ENCODE measurements at places on chromosomes 2 and 18.

GRCh38 chr2:9574331-9574730 is 18.7 kb upstream of the ADAM17 start:
- no peak for DNase-seq

DNA sequence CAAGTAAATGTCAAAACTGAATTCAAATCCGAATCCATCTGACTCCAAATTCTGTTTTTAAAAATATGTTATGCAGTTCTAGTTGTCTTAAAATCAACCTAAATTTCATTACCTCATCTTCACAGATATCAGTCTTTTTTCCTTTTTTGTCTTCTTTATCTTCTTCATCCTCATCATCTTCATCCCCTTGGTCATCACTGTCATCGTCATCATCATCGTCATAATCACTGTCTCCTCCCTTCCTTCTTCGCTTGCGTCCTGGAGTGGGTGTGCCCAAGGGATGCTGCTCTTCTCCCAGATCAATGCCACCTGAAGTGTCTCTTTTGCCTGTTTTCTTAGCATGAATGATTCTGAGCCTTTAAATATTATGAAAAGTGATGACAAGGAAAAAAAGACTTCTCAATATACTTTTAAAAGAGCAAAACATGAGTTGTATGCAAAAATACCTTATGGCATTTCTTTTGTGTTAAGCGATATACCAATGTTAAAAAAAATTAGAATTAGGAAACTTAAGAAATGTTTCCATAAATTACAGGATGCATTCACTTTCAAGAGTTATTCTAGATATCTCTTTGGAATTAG is 96.0 kb upstream of the WDSUB1 start:
- DNase-seq, result no peak

GRCh38 chr2:215712871-215713790 is 277.3 kb upstream of the FN1 start:
- DNase-seq, result no peak

- no peak for DNase-seq
Measured at GRCh38 chr2:111015283-111015995, 105.3 kb upstream of the BCL2L11 start.

GRCh38 chr2:157498483-157498882 is 54.6 kb upstream of the CYTIP start:
- no peak for DNase-seq

- no peak for DNase-seq
Measured at GRCh38 chr18:45958730-45959129, 8.4 kb downstream of the EPG5 start.

DNA sequence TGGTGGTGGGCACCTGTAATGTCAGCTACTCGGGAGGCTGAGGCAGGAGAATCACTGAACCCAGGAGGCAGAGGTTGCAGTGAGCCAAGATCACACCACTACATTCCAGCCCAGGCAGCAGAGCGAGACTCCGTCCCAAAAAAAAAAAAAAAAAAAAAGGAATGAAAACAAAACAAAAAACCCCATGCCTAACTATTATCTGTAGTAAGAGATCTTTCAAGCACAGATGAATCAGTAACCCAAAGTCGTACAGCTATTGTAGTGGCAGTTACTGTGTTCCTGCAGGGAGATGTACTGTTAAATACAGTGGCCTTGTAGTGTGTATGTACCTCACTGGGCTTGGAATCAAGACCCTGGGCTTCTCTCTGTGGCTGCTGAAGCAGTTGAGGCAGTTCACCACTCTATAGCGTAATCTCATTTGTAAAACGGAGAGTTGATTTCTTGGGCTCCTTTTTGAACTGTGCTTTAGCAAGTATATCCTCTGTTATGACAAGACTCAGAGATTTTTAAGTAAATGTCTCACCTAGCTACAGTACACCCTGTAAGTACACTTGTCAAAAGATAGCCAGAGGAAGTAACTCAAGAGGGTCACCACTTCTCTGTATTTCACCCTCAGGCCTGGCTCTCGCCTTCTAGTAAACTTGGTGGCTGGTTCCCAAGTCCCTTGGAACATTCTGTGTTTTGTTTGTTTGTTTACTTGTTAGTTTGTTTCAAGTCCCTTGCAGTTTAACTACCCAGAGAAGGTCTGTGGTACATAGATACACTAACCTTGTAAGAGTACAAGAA is 109.6 kb upstream of the FOSL2 start:
- DNase-seq, result no peak

- no peak for DNase-seq
Measured at GRCh38 chr2:127053731-127054603, 53.0 kb downstream of the BIN1 start.

- DNase-seq, result no peak
Measured at GRCh38 chr2:24233321-24233720, 58.5 kb downstream of the FAM228A start.

GRCh38 chr2:5353565-5353964 is 338.6 kb upstream of the SOX11 start:
- DNase-seq, result no peak

DNA sequence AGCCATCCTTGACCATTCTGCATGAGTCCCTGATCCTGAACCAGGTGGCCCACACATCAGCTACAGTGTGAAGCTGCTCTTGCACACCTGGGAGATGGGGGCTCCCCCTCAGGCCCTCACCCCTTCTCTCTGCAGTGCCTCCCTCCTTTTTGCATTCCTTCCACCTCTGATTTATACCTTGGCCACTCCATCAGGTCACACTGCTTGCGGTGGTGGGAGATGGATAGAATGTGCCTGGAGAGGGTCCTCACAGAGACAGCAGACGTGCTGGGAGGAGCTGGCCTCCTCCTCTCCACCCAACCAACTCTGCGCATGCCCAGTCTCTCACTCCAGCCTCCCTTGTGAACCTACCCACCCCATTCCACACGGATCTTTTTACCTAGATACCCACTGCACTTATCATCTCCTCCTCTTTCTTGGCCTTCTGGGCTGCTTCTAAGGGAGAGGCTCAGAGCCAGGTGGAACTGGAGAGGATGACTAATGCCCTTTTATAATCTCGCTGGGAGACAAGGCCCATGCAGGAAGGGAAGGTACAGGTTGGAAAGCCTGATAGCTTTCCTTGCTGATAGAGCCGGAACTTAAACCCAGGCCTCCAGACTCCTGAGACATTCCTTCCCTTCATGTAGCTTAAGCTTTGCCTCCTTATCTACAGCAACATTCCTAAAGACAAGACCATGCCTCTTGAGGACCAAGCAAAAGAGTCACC is 205.1 kb downstream of the ZBTB7C start:
- no peak for DNase-seq

GRCh38 chr18:49279041-49279440 is 181.4 kb downstream of the DYM start:
- DNase-seq, result no peak

Measured in heart right ventricle (tissue), 16 donors.